Brain microvascular endothelial cell (primary cell): ENCODE measurements at places on chromosomes 5 and 9.

- no peak for DNase-seq
Observed at GRCh38 chr5:122849771-122850170, 4.4 kb downstream of the SNX24 start.

DNA sequence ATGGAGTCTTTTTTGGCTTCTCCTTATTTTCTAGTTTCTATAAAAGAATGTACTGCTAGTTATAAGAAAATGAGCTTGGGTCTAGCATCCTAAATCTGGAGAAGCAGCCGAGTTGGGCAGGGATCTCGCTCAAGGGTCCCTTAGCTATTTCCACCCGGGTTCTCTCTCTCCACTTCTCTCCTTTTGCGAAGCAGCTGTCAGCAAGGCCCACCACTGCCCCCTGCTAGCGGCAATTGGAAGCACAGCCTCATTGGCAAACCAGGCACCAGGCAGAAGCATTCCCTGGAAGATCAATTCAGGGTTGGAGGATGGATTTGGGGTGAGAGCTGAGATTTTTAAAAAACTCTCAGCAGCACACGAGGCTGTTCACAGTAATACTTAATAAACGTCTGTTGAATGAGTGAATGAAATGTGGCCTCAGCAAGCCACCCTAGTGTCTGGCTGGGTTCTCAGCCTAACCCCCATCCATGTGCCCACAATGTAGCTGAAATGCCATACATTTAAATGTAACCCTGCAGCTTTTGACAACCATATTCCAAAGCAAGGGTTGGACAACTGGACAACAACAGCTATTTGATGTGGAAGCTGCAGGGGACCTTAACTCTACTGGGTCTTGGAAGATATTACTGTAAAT is 34.6 kb upstream of the TNIP1 start:
- peak; percentile 46 for DNase-seq

- DNase-seq = peak; percentile 92
Observed at GRCh38 chr5:140113699-140114263, at the start of gene PURA. Gene PURA (plus strand): TSS chr5:140114109. CDS start chr5:140114182, 73 bp downstream.

- DNase-seq = no peak
Observed at GRCh38 chr5:133119233-133119711, 67.5 kb downstream of the HSPA4 start.

GRCh38 chr9:37943345-37944265 is 39.7 kb upstream of the SLC25A51 start:
- peak; percentile 75 for DNase-seq

GRCh38 chr9:91246846-91247245 is 114.9 kb downstream of the AUH start:
- DNase-seq = peak; percentile 13

DNA sequence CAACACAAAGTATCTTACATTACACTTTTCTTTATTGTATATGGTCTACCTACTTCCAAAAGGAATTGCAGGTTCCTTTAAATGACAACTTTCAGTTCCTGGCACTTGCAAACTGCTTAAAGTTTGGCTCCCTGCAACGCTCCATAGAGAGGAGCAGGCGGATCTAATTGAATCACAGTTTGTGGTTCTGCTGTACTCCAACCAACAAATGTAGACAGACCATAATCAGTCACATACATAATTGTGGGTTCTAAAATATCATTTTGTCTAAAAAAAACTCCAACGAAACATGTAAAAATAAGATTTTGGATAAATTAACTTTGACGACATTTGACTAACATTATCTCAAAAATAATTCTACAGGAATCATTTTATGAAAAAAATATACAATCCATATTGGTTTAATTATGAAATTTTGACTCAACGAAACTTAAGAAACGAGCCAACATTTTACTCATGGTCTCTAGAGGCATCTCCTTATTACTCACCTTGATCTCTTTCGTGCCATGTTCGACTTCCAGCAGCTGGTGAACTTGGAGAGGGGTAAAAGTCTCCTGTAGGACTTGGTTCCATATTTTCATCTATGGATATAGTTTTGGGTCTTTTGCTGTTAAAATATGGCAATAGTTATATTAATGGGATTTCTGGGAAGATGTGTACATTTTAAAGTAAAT is 167.6 kb downstream of the NFIB start:
- DNase-seq = no peak

DNA sequence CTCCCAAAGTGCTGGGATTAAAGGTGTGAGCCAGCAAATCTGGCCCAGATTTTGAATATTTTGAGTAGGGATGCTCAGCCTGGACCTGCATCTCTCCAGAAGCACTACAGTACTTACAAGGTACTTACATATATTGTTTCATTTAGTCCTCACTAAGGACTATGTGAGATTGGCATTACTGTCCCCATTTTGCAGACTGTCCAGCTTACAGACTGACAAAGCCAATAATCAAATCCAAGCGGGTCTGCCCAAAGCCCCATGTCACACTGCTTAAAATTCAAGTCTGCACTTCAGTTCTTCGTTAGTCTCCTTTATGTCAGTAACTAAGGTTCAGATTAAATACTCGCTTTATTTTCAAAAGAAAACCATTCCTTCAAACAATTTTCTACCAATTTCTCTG is 7.1 kb downstream of the MAPKAP1 start:
- no peak for DNase-seq

GRCh38 chr5:133331941-133332340 is 280.1 kb downstream of the HSPA4 start:
- no peak for DNase-seq

DNA sequence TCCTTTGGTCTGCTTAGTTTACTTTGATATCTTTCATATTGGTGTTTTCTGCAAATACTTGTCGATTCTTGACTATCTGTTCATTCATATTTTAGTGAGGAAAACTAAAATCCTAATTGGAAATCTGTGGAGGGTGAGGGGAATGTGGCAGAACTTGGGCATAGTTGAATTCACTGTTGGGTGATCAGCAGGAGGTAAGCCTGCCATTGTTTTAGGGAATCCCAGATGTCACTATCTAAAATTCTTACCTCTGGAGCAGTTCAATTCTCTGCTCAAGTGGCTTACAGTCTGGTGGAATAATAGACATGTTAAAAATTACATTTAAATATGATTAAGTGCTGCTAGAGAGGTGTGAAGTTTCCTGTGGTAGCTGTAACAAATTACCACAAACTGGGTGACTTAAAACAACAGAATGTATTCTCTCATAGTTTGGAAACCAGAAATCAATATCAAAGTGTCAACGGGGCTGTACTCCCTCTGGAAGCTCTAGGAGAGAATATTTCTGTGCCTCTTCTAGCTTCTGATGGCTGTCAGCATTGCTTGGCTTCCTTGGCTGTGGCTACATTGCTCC is 90.3 kb upstream of the GCNT4 start:
- no peak for DNase-seq

GRCh38 chr9:92562461-92562967 is 26.7 kb upstream of the ECM2 start:
- DNase-seq = no peak

GRCh38 chr9:120891245-120891883 is 14.4 kb upstream of the PHF19 start:
- DNase-seq = no peak

DNA sequence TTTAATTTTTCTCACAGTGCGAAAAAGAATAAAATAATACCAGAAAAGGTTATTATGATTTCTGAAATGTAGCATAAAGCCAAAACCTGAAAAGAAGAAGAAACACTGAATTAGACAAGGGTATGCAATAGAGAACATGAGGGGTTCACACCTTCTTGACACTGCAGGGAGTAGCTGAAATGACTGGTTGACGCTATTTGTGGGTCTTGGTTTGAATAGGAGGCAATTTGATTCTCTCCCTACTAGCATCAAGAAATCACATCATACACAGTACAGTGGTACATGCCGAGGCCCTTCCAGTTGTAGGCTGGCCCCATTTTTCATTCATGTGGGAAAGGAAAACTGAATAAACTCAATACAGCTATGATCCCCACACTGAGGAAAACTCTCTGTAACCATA is 68.6 kb downstream of the NR3C1 start:
- DNase-seq = no peak

DNA sequence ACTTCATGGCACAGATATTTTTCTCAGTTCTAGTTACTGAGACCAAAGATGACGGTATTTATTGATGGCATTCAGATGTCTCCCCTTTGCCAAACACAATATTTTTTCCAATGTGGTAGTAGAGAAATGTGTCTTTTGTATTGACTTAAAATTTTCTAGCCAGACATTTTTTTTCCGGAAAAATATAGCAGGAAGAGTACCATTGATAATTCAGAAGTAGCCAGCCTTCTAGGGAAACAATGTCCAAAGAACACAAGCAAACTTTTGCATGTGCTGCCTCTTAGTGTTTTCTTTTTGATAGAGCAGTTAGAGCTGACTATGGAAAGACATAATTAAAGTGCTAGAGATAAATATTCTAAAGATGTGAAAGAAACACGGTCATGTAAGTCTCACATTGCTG is 231.4 kb downstream of the MARCHF11 start:
- DNase-seq = no peak

DNA sequence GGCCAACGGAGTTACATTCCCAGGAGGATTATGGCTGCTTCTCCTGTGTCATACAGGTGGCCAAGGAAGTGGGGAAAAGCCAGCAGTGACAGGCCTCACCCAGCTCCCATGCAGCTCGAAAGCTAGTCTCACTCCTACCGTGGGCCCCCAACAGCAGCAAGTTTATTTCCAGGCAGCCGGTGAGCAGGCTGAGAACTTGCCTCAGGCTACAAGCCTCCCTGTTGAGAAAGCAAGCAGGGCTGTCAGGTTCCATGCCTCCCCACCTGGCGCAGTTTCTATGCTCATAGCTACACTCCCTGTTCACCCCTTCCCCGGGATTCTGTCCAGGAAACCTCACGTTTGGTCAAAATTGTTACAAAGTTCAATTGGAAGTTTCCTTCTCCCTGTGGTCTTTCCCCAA is 27.5 kb upstream of the DNAH5 start:
- DNase-seq = no peak

DNA sequence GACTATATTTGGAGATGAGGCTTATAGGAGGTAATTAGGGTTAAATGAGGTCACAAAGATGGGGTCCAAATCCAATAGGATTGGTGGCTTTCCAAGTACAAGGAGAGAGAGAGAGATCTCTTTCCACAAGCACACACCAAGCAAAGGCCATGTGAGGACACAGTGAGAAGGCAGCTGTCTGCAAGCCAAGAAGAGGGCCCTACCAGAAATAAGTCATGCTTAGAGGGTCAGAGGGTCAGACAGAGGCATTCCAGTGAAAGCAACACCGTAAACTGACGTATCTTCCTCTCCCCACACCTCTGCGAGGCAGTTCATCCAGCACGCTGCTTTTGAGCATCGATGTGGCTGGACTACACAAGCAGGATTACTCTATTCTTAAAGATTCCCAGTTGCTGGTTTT is 87.9 kb downstream of the SLC1A3 start:
- DNase-seq = no peak

DNA sequence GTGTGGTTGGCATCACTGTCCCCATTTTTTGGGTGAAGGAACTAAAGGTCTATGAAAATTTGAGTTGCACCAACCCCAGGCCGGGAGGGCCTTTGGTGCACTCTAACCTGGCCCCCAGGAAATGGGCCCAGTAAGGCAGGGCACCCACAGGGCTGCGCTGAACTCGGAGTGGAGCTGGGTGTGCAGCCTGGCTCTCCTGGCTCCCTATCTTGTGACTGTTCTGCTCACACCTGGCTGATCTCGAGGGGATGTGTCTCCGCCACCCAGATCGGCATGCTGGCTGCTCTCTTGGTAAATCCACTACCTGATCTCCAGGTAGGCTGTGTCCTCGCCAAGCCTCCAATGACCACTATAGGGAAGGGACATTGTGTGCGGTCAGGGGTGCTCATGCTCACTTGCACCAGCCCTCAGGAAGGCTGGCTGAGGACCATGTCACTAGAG is 259.8 kb downstream of the NSG2 start:
- no peak for DNase-seq

- no peak for DNase-seq
Observed at GRCh38 chr9:10079284-10079964, 533.4 kb downstream of the PTPRD start.

- no peak for DNase-seq
Observed at GRCh38 chr5:168217497-168217896, 73.9 kb upstream of the WWC1 start.

DNA sequence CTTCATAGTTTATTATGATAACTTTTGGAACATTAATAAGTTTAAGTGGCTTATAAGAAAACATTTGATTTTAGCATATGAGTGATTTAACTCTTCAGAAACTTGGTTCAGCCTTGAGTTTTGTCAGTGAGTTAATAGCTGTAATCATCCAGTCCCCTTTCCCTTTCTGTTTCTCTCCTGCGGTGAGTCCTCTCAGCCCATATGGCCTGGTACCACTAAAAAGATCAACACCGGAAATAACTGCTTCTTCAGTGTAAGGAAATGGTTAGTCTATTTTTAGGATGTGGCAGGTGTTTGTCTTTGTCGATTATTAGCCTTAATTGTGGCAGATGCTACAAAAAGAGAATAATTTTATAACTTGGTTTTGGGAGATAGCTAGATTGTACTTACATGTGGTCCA is 120.2 kb upstream of the GRHPR start:
- DNase-seq = no peak

GRCh38 chr9:129524582-129525270 is 96.2 kb downstream of the C9orf50 start:
- no peak for DNase-seq

- DNase-seq = peak; percentile 82
Observed at GRCh38 chr9:94860678-94861588, 134.4 kb downstream of the AOPEP start.

GRCh38 chr9:28032268-28032590 is 458.9 kb upstream of the C9orf72 start:
- DNase-seq = no peak
